ENCODE measurements at places on chromosomes 6 and 20.

DNA sequence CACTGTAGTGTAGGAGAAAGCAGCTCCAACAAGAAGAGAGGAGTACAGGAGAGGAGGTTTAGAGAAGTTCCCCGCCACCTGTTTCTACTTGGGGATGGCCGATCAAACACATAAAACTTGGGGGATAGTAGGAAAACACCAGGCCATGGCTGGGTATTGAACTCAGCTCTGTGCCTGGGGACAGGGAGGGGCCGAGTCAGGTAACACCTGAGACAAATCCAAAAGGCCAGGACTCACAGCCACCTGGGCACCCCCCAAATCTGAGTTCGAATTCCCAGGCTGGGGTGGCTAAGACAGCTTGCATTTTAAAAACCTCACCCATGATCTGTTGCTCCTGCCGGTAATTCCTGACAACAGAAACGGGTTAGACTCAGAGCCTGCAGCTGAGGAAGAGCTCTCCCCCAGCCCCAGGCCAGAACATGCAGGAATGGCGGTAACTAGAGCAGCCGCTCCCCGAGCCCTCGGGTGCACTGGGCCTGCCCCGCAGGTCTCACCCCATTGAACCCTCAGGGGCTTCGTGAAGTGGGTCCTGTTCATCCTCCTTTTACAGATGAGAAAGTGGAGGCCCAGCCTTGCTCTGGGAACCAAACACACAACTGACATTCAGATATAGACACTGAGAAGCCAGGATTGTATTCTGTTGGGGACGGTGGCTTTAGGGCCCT is 61.0 kb downstream of the TCP11 start:
- no peak for DNase-seq

DNA sequence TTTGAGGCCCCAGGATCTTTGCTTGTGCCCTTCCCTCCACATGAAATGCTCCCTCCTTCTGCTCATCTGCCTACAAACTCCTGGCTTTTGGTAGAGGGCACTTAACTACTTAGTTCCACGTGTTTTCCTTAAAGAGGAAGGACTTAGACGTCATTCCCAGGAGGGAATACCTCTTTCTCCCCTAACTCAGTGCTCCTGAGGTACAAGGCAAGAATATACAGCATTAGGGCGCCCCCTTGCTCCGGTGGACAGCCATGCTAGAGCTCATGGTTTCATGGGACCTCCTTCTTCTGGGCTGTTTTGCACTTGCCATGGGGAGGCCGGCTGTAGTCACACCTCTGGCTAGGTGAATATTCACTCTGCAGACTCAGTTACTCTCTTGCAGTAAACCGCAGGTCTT is 93.8 kb upstream of the LY86 start:
- DNase-seq: peak; percentile 74

DNA sequence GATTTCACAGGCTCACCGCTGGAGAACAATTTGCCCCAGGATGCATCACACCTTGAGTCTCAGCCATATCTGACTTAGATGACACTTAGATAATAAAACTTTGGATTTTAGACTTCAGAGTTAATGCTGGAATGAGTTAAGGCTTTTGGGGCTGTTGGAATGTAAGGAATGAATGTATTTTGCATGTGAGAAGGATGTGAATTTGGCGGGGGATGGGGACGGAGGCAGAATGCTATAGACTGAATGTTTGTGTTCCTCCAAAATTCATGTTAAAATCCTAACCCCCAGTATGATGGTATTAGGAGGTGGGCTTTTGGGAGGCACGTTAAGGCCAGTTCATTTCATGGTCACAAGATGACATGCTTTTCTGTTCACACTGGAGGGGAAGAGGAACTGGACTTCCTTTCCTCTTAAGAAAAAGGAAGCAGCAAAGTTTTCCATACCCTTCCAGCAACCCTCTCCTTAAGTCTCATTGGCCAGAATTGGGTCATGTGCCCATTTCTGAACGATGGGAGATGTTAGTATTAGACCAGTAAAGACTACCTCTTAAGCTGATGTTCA is 5.8 kb upstream of the SRXN1 start:
- DNase-seq: no peak

GRCh38 chr20:52529826-52530225 is 338.2 kb upstream of the ZFP64 start:
- DNase-seq: no peak

DNA sequence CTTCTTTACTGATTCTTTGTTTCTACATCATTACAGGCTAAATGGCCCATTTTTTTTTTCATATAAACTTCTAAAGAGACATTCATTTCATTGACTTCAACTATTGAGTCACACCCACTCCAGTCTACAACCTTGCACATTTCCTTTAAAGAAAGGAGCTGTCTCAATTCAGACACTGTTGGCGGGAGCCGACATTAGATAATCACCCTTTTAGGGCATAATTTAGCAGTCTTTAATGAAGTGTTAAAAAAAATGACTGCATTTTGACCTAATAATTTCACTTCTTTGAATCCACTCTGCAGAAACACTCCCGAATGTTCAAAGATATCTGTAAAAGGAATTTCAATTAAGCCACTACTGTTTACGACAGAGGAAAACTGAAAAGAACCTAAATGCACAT is 1.5 kb downstream of the EPM2A start:
- DNase-seq: no peak

DNA sequence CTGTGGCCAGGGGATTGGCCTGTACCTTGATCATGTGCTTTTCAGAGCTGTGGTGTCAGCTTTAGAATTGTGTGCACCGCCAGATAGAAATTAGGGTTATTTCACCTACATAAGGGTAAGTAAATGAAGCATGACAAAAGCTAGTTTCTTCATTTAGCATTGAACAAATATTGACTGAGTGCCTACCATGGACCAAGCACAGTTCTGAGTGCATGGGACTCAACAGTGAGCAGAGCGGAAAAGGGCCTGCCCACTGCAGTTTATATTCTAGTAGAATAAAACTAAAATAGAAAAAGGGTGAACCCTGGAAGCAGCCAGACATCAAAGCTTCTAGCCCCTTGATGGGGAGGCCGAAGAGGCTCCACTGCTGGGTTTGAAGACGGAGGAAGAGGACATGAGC is 25.6 kb downstream of the ECT2L start:
- DNase-seq: no peak

DNA sequence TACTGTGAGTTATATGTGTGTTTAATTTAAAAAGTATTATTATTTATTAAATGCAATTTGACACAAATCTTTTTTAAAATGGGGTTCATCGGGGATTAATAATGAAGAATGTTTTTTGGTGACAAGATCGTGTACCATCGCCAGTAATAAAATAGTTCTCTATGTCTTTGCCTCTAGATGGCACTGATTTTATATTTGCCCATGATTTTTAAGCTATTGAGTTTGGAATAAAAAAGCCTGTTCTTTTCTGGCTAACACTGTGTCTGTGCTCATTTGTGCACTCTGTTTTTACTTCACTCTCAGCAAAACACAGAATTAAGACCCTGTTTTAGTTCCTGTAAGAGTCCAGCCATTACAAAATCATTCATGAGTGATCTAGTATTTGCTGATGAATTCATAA is 127.0 kb downstream of the FARS2 start:
- no peak for DNase-seq

GRCh38 chr6:138403324-138403800 is 661 bp upstream of the HEBP2 start:
- DNase-seq: peak; percentile 53

DNA sequence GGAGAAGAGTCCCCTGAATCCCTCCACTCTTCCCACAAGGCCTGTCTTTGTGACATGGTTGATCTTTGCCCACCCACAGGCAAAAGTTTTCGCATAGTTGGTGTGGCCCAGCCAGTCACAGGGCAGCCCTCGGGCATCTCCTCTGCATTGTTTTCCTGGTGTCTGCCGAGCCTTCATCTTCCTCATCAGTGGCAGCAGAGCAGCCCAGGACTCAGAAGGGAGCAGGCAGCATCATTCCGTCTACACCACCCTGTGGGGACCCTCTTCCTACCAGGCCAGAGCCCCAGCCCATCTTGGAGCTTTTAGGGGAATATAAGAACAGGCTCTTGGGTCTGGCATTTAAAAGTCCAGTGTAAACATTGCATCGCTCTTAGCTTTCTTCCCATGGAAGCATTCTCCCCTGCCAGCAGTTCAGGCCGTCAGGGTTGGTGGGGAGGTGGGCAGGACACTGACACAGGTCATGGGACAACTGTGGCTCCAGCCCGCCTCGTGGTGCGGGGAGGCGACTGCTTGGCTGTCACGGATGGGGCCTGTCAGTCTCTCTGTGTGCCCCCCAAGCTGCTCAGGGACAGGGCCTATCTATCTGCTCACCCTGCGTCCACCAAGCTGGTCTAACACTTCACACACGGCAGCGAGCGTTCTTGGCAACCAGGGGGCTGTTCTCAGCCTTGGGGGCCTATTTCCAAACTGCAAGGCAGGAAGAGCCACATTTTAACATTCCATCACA is 38.3 kb downstream of the PDRG1 start:
- no peak for DNase-seq

- DNase-seq: no peak
Observed at GRCh38 chr6:2820415-2820814, 21.2 kb downstream of the SERPINB1 start.

DNA sequence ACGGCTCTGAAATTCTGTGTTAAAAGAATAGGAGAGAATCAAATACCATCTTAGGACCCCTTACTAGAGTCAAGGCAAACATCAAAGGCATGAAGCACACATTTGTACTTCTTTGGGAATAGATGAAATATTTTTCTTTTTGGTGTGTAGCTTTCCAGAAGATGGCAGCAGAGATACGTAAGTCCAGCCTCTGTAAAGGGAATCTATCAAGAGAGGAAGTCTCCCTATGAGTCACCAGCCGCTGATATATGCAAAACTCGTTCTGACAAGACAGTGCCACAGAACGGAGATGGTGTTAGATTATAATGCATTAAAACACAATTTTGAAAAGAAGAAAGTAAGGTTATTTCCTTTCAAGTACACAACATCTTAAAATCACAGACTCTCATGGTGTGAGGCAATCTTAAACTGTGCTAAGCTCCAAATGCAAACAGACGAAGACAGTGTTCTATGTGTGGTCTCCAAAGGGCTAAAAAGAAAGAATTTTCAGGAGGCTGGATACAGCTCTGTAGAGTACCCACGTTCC is 120.0 kb upstream of the AGPAT4 start:
- peak; percentile 80 for DNase-seq

- DNase-seq: peak; percentile 52
Observed at GRCh38 chr20:19947611-19948264, 69.4 kb upstream of the NAA20 start.

DNA sequence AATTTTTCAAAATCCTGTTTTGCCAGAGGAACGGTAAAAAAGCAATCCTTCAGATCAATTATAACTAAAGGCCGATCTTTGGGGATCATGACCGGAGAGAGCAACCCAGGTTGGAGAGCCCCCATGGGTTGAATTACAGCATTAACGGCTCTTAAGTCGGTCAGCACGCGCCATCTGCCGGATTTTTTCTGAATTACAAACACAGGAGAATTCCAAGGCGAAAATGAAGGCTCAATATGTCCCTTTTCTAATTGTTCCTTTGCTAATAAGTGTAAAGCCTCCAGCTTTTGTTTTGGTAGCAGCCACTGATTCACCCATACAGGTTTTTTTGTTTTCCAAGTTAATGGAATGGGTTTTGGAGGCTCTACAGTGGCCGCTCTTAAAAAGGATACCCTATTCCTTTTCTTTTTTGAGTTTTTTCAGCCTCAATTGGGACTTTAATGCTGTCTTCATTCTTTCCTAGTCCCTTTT is 16.9 kb upstream of the PTCRA start:
- DNase-seq: no peak

DNA sequence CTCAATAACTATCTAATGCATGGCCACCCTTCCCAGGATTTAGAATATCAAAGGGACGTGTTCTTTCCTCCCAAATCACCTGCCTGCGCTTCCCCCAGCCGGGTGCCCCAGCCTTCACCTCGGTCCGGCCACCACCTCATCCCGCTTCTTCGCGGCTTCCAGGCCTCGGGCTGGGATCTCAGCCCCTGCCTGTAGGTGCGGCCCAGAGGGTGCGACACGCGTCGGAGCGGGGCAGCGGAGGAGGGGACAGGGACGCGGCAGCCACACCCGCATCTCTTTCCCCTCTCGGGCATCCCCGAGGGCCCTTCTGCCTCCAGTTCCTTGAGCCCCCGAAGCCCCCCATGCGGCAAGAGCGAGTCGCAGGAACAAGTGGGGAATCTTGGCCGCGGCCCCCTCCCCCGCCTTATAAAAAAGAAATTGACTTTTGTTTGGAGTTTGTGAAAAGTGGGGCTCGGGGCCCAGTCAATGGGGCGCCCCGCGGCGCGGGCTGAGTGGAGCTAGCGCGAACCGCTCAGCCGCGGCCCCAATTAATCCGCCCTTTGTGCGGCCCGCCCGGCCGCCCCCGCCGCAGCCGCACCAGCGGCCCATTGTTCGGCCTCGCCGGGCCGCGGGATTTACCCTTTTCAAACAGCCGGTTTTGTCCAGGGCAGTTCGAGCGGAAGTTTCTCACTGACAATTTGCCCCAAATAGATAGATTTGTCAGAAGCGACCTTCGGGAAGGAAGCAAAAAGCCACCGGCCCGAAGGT is 8.4 kb upstream of the NR2E1 start:
- DNase-seq: peak; percentile 65

DNA sequence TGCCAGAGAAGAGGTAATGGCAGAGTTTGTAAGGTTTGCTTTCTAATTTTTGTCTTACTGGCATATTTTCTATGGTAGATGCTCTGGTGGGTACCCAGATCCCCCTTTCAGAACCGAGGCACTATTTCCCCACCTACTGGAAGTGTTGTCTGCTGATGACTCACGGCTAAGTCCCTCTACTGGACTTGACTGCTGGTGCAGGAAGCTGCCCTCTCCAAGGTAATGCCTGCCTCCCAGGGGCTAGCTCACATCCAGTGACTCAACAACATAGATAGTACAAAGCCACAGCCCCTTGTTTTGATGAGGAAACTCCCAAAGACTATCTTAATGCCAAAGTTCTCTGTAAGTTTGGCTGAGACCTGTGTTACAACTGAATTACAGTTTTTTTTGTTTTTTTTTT is 285.4 kb upstream of the FLRT3 start:
- DNase-seq: no peak

- DNase-seq: no peak
Observed at GRCh38 chr6:8830794-8831193, 395.4 kb upstream of the SLC35B3 start.

DNA sequence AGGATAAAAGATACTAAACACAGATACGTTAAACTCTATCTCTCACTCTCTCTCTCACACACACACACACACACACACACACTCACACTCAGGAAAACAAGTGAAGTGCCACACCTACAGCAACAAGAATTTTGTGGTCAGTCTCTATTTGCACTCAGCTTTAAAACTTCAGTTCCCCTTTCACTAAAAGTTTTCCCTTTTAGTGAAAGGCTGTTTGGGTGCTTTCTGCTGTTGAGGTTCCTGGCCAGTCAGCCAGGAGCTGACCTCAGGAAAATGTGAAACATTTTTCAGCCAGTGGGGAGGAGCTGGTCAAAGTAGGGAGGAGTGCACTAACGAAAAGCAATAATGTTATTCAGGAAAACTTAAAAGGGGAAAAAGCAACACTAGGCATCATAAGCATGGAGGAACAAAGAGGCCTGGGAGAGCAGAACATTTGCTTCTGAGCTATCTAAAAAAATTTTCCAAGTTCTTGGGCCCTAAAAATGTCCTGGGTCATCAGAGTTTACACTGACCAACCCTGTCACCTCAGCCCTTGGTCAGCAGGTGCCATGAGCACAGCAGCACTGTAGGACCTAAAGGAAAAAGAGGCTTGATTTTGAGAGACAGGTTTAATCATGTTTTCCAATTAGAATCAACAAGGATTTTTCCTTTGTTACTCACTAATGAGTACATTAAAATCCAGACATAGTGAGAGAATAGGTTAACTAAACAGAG is 30.7 kb upstream of the NT5E start:
- DNase-seq: no peak
